ENCODE measurements at places on chromosomes 5 and 9.

DNA sequence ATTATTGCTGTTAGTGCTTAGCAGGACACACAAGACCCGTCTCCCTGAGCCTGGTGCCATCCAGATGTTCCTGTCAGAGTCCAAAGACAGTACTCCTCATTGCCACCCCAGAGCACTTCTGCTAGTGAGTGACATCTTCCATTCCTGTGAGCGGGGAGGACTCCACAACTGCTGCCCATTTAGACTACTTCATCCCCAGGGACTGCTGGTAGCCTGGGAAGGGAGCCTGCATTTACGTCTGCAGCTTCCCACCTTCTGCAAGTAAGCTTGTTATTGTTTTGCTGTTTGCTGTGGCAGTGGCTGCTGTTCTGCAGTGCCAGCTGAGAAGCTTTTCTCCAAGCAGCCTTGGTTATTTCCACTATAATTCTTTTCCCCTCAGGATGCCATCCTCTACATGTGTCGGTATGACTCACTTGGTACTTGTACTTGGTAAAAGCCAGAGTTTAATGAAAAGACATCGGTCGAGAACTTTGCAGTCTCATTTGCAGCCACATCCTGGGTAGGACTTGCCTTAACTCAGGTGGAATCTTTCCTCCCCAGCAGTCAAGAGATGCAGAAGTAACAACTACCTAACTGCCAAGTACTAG is 10.6 kb upstream of the MAP1B start:
- no peak for DNase-seq

DNA sequence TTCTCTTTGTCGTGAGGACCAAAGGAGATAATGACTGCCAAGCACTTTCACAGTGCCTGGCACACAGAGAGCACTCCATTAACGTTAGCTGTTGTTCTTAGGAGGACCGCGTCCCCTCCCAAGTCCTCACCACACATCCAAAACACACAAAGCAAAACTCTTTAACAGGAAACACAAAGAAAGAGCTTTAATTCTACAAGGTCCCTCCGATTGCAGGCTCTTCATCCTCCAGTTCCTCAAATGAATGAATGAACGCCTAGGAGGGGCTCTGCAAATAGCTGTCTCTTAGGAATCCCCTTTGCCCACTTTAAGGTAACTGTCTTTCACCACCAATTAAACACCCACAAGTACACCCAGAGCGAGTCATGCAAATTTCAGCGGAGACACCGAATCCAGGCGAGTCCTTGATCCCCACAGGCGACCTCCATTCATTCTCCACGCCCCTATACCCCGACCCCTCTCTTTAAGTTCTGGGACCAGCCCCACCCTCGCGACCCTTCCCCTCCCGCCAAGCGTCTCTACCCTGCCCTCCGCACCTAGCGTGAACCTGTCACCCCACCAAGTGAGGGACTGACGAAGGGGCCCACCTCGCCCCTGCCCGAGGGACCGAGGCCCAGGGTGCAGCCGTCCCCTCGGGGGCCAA is 644 bp downstream of the TSC1 start:
- no peak for DNase-seq

- DNase-seq = peak; percentile 33
Measured at GRCh38 chr5:10831419-10831818, 70.4 kb upstream of the DAP start.

- DNase-seq = no peak
Measured at GRCh38 chr9:750249-750967, 91.1 kb upstream of the DMRT1 start.

DNA sequence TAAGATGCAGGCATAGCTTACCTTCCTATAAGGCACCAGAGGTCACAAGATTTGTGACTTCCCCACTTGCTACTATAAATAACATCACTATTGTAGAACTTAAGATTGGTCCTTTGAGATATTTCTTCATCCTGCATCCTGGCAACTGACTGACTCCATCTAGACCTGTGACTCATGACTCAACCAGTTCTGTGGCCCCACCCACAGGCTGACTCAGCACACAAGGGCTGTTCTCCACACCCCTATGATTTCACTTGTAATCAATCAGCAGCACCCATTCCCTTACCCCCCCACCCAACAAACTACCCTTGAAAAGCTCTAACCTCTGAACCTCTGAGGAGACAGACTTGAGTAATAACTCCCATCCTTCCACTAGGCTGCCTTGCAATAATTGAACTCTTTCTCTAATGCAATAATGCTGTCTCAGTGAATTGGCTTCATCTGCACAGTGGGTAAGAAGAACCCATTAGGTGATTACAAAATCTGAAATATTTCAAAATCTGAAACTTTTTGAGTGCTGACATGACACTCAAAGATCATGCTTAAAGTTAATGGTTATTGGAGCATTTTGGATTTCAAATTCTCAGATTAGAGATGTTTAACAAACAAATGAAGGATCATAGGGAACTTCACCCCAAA is 296.7 kb downstream of the ARL15 start:
- DNase-seq = peak; percentile 17

- DNase-seq = no peak
Measured at GRCh38 chr5:97666783-97667182, 483.7 kb upstream of the RIOK2 start.

DNA sequence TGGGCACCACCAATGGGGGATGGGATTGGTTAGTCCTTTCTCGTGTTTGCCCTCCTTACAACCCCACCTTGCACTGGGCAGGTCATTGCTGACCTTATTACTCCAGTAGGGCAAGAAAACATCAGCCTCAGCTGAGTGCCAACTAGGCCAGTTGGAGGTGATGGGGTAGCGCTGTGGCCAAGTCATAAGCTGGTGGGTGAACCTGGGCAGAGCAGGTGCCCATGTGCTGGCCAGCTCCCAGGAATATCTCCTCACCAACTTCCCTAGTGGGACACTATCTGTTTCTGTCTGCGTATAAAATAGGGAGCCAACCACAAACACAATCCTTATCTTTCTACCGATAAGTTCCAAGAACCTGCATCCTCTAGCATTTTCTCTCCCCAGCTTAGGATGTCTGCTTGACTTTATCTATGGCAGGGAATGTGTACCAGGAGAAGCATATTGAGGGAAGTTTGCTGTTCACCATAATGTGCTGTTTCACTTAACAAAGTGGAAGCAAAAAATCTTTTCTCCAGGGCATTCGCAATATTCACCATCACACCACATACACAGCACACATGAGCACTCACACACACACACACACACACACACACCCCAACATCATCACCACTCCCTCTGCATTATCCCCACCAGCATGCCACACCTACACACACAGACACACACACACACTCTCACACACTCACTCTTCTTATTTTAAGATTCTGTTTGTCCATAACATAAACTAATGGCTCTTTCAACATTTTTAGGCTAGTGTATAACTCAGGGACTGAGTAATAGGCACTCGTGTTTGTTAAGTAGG is 390.0 kb downstream of the ENC1 start:
- no peak for DNase-seq

DNA sequence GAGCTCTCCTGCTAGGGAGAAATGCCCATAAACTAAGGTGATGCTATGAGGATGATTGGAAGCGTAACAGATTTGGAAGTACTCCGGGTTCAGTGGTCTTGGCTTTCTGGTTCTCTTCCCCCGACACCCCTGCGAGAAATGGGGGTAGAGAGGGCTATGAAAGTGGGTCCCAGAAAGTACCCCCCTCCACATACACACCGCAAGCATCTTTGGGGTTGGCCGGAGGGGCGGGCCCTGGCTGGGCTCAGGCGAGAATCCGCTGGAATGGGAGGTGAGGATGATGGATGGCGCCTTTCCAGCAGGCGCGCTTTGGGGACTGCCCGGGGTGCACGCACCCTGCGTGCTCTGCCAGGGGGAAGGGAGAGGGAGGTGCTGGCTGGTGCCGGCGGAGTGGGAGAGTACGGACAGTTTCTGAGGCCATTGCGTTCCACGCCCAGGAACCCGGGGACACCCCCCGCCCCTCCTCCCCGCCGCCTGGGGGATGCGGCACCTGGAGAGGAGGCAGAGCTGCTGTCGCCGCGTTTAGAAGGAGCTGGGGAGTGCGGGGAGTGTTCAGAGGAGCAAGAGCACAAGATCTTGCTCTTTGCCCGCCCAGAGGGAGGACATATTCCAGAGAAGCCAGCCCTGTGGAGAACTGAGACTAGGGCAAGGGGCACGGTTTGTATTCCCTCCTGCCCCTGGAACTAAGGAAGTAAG is 1.9 kb downstream of the PCSK5 start:
- DNase-seq = peak; percentile 34

- DNase-seq = peak; percentile 73
Measured at GRCh38 chr9:89000973-89001916, 10.0 kb downstream of the S1PR3 start.

GRCh38 chr5:43687275-43687674 is 84.3 kb downstream of the NNT start:
- DNase-seq = no peak

DNA sequence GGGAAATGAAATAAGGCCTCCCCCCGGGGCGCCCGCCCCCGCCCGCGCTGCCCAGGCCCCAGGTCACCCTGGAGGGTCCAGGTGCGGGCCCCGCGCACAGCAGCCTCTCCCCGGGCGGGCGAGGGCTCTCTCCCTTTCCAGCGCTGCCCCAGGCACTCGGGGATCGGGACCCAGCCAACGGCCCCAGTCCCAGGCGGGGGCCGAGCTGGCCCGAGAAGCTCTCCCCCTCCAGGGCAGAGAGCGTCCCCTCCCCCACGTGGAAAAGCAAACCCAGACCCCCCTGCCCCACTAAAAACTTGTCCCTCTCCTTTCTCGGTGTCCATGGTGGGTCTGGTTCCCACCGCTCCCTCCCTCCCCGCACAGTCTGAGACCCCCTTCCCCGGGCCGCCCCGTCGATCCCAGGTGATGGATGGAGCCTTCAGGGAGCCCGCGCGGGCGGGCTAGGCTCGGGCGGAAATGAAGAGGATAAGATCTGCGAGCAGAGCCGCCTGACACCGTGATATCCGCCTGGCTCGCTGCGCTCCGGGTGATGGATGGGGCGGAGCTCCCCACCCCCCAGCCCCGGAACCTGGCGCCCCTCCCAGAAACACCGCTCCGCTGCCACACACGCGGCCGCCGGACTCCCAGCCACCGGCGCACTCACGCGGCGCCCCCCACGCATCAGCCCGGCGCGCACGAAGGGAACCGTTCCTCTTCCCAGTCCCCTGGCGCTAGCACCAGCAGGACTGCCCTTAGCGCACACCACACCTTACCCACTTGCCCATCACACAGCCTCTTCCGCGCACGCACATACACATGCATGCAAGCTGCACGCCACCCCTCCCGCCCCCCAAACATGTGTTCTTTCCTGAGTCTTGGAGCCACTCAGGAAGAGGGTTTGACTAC is 81.7 kb upstream of the ZBTB43 start:
- DNase-seq = no peak

DNA sequence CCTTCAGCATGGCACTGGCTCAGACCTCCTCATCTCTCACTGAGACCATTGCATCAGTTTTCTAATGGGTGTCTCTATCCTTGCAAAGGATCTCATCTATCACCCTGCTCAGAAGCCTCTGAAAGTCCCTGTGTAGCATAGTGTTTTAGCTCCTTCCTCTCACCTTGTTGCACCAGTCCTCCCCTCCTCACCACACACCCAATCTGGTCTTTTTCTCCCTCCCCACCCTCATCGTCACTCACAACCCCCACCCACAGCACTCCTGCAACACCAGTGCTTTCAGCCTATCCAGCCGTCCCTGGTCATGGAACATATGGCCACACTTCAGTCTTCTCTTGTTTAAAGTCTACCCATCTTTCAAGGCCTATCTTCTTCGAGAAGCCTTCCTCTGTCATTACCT is 74.5 kb downstream of the ANGPTL2 start:
- no peak for DNase-seq

- DNase-seq = no peak
Measured at GRCh38 chr5:8102714-8103113, 233.8 kb downstream of the MTRR start.

DNA sequence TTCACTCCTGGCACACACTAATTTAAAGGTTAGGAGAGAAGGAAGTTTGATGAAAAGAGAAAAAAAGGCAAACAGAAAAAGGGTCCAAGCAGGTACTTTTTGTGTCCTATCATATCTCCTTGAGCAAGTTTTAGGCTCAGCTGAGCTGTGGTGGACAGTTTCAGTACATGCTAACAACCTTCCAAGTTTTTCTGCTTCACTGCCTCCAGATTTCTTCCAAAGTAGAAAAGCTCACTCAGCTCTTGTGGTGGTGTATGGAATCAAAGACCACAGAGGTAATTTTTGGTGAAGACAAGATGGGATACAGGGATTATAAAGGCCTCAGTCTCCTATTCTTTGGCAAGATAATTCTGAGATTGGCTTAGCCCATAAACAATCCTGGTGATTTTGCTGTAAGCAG is 921.8 kb downstream of the NR2F1-AS1 start:
- DNase-seq = no peak

- DNase-seq = peak; percentile 68
Measured at GRCh38 chr5:23506329-23507236, 826 bp upstream of the PRDM9 start.
